ENCODE measurements at places on chromosomes 11 and 22.

GRCh38 chr22:20853236-20853660 lies 5.4 kb downstream of the PI4KA start:
- DNase-seq = no peak

DNA sequence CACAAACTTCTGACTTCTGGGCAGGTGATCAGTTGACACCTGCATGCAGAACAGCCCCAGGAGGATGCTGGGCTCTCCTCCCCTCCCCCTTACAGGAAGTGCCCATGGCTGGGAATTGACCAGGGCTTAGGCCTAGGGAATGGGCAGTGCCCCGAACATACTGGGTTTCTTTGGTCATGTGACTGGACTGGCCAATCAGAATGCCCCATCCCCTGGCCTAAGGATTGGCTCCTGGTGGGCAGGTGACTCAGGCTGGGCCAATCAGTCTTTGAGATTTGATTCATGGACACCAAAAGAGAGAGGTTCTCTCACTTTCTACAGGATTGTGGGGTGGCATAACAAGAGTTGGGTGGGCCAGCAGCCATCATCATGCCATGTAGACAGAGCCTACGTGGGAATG lies 37.1 kb downstream of the MCM5 start:
- no peak for DNase-seq

GRCh38 chr11:71391352-71391751 lies 56.8 kb downstream of the DHCR7 start:
- no peak for DNase-seq

DNA sequence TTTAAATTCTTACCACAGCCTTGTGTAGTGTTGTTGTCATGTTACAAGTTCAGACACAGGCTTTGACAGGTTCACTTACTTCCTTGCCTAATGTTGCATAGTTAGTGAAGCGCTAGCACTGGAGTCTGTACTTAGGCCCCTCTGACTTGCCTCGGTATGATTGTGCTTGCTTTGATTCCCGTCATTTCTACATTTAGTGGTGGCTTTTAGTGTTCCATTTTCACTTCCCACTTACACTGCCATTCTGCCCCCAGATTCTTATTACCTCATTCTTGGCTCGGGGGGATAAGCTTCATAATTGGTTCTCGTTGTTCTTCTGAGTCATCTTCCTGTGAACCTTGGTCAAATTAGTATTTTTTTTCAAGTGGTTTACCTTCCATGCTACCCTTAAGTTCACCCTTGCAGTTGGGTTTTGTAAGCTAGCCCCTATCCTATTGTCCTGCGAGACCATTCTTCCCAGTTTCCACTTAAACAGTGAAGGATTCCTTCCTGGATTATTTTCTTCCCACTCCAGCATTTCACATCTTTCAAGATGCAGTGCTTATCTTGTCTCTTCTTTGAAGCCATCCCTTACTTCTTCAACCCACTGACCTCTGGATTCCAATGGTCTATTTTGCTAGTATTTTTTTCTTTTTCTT lies 68.7 kb downstream of the DDX10 start:
- DNase-seq = peak; percentile 4

DNA sequence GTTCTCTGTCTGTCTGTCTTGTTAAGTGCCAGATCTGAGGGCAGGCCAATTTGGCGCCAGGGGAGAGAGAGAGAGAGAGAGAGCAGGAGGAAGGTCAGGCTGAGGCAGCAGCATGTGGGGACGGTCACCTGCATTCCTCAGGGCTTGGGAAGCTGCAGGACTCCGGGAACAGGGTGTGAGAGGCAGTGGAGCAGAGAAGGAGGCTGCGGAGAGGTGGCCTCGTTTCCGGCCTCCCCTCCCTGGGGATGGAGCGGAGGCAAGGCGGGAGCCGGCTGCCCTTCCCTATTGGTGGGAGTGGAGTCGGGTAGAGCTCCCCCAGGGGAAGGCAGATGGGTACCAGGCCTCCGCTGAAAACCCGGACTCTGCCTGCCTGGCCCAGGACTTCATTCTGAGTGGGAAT lies 9.7 kb downstream of the CLMP start:
- no peak for DNase-seq

DNA sequence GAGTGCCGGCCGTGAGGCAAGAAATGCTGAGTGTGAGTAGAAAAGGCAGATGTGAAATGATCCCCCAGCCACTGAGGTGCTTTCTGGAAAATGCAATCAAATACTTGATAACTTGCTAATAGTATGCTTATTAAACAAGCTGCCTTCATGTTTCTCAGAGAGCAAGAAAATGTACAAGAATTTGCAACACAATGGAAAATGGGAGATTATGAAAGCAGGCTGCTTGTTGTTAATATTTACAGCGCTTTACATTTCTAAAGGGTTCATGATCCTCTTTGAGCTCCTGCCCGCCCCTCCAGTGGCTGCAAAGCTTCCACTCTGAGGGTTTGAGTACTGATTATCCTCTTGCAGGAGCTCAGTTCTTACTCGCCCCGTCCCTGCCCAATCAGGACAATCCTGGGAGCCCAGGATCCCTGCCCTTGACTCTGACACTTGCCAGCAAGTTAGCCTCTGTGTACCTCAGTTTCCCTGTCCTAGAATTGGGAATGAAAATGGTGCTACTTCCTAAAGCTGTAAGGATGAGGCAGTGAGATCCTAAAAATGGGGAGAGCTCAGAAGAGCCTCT lies 645.1 kb downstream of the TBC1D22A start:
- no peak for DNase-seq

DNA sequence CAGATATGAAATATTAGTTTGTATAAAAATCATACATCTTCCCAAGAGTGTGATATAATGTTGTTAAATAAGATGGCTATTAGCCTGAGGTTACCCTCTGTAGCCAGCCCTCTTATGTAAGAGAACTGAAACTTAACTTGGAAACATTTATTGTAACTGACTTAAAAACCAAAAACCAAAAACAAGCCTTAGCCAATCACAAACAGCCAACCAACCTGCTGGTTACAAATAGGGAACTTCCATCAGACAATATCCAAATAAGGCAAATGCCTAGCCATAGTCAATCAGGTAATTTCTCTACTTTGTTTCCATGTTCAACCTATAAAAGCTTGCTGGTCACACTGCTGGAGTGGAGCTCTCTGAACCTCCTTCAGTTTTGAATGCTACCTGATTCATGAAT lies 14.1 kb downstream of the KBTBD3 start:
- DNase-seq = no peak

DNA sequence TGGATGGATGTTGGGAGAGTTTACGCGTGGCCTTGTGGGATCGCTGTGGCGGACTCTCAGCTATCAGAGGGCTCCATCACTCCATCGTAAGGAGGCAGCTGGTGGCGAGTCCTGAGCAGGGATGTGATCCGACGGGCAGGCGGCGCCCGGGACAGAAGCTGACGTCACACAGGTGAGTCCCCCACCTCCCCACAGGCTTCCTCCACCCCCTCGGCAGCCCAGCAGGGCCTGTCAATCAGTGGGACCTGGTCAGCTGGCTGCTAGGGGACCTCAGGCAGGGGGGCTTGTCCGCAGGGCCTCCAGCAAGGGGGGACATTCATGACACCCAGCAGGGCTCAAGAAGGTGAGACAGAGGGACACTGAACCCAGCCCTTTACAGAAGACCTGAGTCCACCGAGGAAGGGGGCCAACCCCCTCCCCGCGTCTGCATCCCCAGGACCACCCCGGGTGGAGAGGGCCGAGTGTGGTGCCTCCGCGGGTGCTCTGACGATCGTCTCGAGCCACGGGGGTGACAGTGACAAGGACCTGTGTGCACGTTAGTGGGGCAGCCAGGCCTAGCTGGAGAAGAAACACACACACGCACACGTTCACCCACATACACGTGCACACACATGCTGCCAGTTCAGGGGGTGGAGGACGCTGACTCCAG lies 7.1 kb downstream of the HRAS start:
- DNase-seq = no peak

DNA sequence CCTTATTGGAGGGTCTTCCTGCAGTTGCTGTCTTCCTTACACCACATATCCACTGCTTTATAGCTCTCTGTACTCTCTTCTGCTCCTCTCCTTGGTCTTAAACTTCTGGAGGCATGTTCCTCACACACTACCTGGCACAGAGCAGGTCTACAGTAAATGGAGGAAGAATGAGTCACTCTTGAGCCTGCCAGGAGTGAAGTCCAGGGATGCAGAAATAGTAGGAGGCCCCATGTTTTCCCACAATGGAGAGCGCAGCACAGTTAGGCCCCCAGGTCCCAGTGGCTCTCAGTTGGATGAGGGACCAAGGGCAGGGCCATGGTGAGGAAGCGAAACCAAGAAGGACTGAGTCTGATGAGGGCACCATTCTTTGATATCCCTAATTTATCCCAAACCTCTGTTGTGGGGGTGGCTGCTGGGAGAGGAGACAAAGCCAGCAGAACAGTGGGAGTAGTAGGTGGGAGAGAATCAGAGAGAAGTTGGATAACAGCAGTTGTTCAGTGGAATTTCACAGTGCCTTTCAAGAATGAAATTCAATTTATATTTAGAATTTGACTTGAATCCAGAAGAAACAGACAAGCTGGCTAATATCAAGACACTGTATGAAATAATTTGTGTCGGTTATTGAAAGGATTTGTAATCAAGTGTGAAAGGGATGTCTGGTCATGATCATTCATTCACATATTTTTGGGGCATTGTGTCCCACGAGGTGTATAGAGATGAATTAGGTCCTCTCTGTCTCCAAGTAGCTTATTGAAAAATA lies 187.8 kb downstream of the HIPK3 start:
- no peak for DNase-seq

- DNase-seq = no peak
Observed at GRCh38 chr22:17637490-17638181, 921 bp upstream of the BCL2L13 start.

GRCh38 chr22:37172266-37173245 lies 15.5 kb downstream of the C1QTNF6 start:
- DNase-seq = no peak

GRCh38 chr11:92268546-92268945 lies 43.9 kb downstream of the FAT3 start:
- DNase-seq = no peak

GRCh38 chr11:94781837-94782236 lies 13.7 kb downstream of the AMOTL1 start:
- DNase-seq = no peak

DNA sequence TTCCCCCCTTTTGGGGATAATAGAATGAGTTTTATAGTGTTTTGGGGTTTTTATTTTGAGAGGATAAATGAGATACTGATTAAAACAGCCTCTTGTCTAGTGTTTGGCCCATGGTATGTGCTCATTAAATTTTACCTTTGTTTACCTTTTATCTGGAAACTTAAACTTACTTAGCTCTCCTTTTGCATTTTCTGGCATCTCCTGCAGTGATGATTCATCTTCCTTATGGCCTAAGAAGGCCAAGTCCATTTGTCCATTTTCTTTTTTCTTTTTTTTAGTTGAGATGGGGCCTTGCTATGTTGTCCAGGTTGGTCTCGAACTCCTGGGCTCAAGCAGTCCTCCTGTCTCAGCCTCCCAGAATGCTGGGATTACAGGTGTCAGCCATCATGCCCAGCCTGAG lies 156.3 kb downstream of the COMMD9 start:
- no peak for DNase-seq

DNA sequence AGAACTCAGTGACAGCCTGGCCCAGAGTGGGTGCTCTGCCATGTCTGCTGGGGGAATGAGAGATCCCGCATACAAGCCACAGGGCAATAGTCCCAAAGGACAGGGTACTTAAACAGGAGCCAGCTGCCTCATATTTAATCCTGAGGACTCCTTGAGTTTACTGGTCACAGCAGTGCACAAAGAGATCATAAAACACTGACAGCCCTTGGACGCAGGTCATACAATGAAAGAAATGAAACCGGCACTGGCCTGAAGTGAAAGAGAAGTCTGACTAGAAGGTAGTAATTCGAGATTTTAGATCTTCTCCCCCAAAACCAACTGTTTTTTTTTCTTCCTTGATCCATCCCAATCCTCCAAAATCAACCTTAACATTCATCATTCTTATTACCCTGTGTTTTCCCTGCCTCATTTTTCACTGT lies 299.8 kb upstream of the SYN3 start:
- no peak for DNase-seq

- no peak for DNase-seq
Observed at GRCh38 chr22:35915477-35916013, 113.1 kb downstream of the RBFOX2 start.

DNA sequence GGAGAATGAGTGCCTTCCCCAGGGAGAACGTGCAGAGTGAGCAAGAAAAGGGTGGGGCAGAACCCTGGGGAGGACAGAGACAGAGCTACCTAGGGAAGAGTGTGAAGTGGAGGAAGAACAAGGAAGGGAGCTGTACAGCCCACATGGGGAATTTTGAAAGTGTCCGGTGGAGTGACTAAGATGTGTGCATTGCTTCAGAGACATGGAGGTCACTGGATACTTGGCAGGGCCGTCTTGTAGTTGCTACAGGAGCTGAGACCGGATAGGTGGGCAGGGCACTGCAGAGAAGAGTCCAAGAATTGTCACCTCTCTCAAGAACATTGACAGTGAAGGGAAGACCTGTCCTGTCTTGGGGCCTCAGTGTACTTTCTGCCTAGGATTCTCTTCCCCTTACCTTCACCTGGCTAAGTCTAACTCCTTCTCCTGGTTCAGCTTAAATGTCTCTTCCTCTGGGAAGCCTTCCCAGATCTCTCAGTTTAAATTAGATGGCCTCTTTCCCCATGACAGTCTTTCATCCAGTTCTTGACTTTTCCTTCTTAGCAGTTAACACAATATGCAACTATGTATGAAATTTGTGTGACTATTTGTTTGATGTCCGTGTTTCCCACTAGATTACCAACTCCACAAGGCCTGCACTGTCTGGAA lies 9.2 kb upstream of the P2RY6 start:
- DNase-seq = no peak

GRCh38 chr22:33883961-33884808 lies 36.1 kb downstream of the LARGE1 start:
- no peak for DNase-seq

DNA sequence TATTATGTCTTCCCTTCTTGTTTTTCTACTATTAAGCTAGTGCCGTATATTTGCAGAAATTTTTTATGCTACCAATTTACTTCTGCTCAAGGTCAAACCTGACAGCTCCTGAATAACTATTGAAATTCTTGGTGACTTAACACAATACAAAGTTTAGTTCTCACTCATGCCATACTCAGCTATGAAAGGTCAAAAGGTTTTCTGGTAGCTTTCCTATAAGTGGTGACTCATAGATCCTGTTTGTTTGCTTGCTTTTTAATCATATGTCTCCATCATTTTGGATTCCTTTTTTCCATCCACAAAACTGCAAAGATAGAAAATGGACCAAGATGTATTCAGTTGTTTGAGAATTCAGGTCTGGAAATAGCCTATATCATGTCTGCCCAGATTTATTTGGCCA lies 855.8 kb upstream of the LRRC4C start:
- DNase-seq = no peak

- no peak for DNase-seq
Observed at GRCh38 chr11:66450560-66450959, 11.9 kb upstream of the MRPL11 start.

- no peak for DNase-seq
Observed at GRCh38 chr11:106156290-106156937, 79.0 kb downstream of the AASDHPPT start.

Data from stimulated activated CD8-positive, alpha-beta memory T cell treated with anti-CD3 and anti-CD28 coated beads, Interleukin-4, amount 100 ng/mL, for 24 hours (primary cell).